Tongue (tissue), 3 donors: ENCODE measurements at places on chromosomes 6 and 20.

DNA sequence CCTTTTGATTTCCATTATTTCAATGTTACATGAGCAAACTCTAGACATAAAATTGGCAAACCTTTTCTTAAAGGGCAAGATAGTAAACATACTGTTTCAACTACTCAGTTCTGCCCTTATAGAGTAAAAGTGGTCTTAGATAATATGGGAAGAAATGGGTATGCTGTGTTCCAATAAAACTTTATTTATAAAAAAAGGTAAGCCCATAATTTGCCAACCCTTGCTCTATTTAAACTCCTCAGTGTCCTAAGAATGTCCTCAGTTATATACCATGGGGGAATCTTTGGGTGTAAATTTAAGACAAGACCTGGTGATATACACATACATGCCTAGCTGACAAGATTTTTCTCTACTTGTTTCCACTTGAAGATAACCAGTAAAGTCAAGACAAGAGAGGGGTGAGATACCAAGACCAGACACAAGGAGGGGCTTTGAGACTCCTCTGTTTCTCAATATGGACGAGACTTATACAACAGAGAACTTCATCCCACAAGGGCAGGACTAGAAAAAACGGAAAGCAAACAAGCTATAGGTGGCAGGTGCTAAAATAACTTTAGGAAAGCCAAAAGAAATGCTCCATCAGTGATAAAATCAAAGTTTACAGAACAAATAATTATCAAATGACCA, 10.5 kb downstream of the SNX3 start:
- no peak for DNase-seq

DNA sequence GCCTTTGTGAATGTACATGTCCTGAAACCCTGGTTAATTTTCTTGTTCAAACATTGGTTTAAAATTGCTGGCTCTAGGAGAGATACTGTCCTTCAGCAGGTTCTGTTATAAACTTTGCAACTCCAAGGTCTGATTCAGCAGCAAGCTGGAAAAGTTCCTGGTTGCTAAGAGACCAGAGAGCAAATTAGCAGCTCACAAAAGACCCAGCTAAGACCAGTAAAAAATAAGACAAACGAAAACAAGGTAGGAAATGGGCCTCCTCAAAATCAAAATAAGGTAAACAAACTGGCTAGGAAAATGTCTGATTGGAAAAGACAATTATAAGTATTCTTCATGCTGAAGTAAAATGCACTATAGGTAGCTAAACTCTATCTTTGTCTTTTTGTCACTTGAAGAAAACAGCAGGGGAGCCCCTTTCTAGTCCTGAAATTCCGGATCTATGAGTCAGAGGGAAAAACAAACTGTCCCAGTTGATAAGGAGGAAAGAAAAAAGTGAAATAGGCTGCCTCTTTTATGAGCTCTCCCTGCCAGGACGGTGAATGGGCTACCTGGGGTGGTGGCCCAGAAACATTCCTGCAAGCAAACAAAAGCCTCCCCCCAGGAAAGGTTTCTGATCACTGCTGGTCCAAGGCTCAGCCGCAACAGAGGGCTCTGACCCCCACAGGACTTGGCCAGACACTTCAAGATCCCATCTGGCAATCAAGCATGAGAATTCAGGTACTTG, 41.6 kb downstream of the UNC5CL start:
- DNase-seq = no peak

GRCh38 chr6:166771701-166772100, 144.7 kb upstream of the RPS6KA2 start:
- DNase-seq = no peak

DNA sequence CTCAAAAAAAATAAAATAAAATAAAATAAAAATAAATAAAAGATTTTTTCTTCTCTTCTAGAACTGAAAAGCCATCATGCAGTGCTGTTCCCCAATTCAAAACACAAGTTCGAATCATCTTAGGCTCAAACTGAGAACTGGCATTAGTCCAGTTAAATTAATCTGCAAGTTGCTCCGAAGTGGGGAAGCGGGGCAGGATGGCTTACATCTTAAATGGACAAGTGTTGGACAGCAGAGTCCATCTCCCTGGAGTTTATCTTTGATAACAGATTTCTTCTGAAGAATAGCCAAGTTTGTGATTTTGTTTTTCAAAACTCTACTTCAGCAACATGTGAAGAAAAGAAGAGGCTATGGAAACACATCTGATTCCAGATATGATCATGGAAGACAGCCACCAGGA, 111.3 kb upstream of the ASF1A start:
- no peak for DNase-seq

GRCh38 chr20:43404878-43405277, 52.8 kb upstream of the SRSF6 start:
- no peak for DNase-seq
